ENCODE measurements at places on chromosomes 7 and 10. TPM values are rescaled to one million over a fixed set of nuclear protein-coding genes. Genes with fewer than 3 reads are reported as not detected.

GRCh38 chr7:99624484-99624883, 7.7 kb downstream of the ZSCAN25 start:
- no peaks in the 10 kb centered on the region for H3K27me3 ChIP-seq
- no peak overlapping the region for H3K4me3 ChIP-seq
- peak; percentile 93 for DNase-seq
- peaks cover 89% of the 10 kb centered on the region for H3K36me3 ChIP-seq

The NSMCE4A gene
- 60.3 TPM for total RNA-seq

The TDRD1 gene
- 0.08 TPM for total RNA-seq

GRCh38 chr7:29609162-29610037, 45.8 kb downstream of the PRR15 start:
- H3K4me1 ChIP-seq = no peaks in the 10 kb centered on the region
- no peak overlapping the region for H3K27ac ChIP-seq
- H3K36me3 ChIP-seq = no peaks in the 10 kb centered on the region
- H3K27me3 ChIP-seq = no peaks in the 10 kb centered on the region
- H3K4me3 ChIP-seq = no peak overlapping the region
- DNase-seq = no peak

DNA sequence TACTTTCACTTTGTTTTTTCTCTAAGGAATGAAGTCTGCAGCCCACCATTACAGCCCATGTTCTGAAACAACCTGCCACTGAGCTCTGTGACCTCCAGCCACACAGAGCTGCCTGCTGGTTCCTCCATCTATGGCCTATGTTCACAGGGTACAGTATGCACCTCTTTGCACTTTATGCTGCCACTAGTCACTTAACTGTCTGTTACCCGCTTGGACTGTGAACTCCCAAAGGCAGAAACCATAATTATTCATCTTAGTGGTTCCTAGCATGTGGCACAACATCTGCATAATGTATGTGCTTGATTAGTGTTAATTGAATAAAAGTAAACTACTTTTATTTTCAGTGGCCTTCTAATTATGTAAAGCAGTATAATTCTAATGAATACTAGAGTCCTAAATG, 95.5 kb upstream of the BET1 start:
- peaks cover 3% of the 10 kb centered on the region for H3K27me3 ChIP-seq
- H3K4me1 ChIP-seq = no peaks in the 10 kb centered on the region
- H3K36me3 ChIP-seq = no peaks in the 10 kb centered on the region
- DNase-seq = no peak
- no peak overlapping the region for H3K4me3 ChIP-seq

- DNase-seq = no peak
- no peaks in the 10 kb centered on the region for H3K27me3 ChIP-seq
- no peaks in the 10 kb centered on the region for H3K36me3 ChIP-seq
- peaks cover under 1% of the 10 kb centered on the region for H3K4me1 ChIP-seq
- H3K4me3 ChIP-seq = no peak overlapping the region
- no peak overlapping the region for H3K27ac ChIP-seq
Observed at GRCh38 chr7:158591944-158592343, 4.3 kb upstream of the PTPRN2 start.

DNA sequence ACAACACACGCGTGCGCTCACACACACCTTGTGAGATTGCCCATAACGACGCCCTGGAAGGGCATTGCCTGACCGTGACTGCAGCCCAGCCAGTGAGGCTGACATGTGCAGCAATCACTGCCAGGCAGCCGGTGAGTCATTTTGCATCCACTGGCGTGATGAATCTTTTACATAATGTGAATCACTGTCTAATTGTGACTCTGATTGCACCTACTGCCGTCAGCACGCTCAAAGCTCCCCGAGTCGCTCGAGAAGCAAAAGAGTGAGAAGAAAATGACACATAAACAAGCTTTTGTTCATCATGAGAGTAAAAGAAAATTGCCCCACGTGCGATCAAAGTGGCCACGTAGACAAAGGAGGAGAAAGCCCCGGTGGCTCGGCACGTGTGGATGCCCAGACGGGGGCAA, 117.4 kb upstream of the PFKP start:
- H3K27me3 ChIP-seq = peaks cover 3% of the 10 kb centered on the region
- H3K36me3 ChIP-seq = no peaks in the 10 kb centered on the region
- no peaks in the 10 kb centered on the region for H3K4me1 ChIP-seq
- no peak overlapping the region for H3K27ac ChIP-seq
- DNase-seq = no peak

DNA sequence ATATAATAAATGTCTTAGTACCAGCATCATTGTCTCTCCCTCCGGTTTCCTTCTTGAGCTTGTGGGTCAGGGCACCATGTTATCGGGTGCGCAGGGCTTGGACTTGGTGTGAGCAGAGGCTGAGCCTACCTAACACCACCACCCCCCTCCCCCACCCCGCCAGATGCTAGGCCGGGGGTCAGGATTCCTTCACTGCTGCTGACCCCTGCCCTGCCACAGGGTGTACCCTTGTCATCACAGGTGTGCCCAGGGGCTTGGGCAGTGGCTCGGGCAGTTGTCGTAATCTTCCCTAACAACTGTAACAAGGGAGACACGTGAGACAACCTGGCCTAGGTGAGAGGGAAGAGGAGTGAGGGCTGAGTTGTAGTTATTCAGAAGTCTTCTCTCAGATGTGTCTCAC, 12.6 kb upstream of the NFKB2 start:
- peaks cover 39% of the 10 kb centered on the region for H3K36me3 ChIP-seq
- no peak for DNase-seq
- no peak overlapping the region for H3K4me3 ChIP-seq
- no peaks in the 10 kb centered on the region for H3K27me3 ChIP-seq
- no peaks in the 10 kb centered on the region for H3K4me1 ChIP-seq

DNA sequence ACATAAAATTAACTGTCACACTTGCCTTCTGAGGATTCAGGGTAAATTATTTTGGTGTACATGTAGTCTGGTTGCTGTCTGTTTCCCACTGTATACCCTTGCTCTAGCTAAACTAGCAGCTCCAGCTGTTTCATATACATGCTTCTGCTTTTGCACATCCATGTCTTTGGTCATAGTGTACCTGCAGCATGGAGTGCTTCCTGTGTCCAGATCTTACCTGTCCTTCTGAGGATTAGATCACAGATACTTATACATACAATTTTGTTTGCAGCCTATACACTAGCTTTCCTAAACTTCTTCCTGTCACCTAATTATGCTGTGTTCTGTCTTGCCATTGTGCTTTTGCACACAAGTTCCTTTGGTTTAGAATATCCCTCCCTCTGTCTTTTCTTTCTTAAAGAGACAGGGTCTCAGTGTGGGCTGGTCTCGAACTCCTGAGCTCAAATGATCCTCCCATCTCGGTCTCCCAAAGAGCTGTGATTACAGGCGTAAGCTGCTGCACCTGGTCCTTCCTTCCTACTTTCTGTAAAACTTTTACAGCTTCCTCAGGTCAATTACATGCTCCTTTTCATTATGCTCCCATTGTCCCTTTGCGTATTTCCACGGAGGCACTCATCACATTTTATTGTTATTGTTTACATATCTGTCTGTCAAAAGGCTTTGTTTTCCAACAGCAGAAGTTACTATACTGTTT, 33.8 kb downstream of the TPST1 start:
- no peaks in the 10 kb centered on the region for H3K36me3 ChIP-seq
- no peaks in the 10 kb centered on the region for H3K4me1 ChIP-seq
- no peaks in the 10 kb centered on the region for H3K27me3 ChIP-seq
- H3K4me3 ChIP-seq = no peak overlapping the region
- H3K27ac ChIP-seq = no peak overlapping the region

The OR6V1 gene
- total RNA-seq = not detected
